ENCODE measurements at places on chromosomes 3 and 15. TPM values are rescaled to one million over a fixed set of nuclear protein-coding genes. Genes with fewer than 3 reads are reported as not detected.

The TKT gene
- 182 TPM for total RNA-seq

The RAD51 gene
- total RNA-seq, result 1.1 TPM

- no peak for DNase-seq
These were observed 196.0 kb upstream of the TOPAZ1 start for GRCh38 chr3:44045476-44046275.

DNA sequence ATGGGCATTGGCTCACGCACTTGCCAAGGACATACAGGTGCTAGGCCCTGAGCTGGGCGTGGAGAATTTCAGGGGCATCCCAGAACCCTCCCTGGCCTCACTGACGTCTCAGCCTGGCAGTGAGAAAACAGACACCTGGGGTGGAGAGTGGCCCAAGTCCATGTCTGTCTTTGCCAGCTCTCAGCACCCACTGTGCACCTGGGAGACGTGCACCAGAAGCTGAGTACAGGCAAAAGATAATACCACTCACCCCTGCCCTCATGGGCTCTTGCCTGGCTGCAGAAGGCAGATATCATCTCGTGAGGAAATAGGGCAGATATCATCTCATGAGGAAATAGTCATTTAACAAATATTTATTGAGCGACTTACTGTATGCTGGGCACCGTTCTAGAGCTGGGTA, 8.0 kb downstream of the LOXL1 start:
- DNase-seq, result no peak

DNA sequence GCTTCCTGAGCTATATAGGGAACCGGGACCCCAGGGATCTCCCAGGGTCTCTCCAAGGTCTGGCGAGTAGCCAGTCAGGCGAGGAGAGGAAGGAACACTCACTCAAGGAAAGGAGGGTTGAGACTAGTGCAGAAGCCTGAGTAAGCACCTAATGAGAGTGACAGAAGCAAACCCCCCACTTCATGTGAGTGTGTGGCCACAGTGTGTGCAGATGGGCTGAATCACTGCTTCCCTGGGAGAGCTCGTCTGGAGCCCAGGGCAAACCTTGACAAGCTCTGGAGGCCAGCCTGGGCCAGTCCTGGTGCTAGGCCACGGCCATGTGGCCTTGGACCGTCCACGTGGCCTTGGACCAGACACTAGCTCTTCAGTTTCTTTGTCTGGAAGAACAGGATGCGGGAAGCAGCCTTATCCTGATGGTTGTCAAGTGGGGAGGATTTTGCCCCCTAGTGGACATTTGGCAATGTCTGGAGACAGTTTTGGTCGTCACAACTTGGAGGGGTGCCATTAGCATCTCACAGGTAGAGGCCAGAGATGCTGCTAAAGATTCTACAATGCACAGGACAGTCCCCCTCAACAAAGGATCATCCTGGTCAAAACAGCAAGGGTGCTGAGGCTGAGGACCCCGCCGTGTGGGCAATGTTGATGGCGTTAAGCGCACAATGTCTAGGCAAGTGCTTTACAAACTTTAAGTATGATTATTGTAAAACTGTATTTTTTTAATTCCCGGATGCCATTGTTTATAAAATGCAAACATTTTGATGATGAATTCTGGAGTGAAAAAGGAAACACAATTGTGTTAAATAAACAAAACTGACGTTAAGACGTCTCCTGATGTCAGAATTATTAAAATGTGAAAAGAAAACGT, 34.8 kb upstream of the CTSH start:
- DNase-seq, result no peak

DNA sequence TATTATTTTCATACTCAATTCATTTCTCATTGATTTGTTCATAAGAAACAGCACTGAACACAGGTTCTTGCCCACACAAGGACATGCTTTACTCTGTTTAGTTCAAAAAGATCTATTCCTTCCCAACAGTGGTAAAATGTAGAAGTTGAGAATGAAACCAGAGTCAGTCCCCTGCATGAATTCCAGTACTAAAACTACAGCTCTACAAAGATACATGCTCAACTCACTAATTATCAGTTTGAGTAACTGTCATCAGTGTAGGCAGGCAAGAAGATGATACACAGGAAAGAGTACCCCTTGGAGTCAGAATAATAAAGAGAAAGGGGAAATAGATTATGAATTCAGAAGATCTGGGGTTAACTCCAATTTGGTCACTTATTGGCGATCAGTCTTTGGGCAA, 43.2 kb downstream of the NR2E3 start:
- DNase-seq, result no peak

- DNase-seq, result no peak
These were observed 176.6 kb downstream of the USP13 start for GRCh38 chr3:179829401-179829800.

DNA sequence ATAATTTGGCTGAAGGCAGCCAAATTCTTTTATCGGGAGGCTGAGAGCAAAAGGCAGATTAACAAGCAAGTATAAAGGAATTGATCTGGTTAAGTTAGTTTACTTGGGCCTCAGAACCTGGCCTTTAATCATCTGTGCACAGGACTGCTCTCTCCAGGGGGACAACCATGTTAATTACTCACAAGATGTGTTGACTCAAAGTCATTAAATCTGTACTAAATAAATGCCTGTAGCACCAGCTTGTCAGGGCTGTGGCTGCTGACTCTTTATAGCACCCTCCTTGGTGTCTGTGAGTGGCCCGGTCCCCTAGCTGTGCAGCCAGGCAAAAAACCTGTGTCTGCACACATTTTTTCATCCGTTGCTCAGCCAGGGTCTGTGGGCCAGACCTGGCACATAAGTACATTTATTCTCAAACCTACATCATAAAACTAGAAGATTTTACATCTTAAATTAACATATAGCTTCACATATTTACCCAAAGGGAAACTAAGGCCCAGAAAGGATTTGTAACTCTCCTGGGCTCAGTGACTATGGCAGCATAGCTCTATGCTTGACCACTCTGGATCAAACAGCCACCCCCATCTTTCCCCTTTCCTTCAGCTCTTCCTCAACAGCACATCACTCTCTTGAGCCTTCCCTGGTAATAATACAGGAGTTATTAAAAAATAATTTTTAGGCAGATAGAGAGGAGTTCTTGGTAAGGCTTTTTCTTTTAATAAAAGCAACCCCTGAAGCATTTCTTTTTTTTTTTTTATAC, 51.4 kb downstream of the NCEH1 start:
- DNase-seq, result no peak
